HS-5 (cell line): ENCODE measurements at places on chromosomes 3 and 15.

- DNase-seq, result peak; percentile 100
Observed at GRCh38 chr3:36993326-36994283, at the start of gene MLH1. Gene MLH1 (plus strand): TSS chr3:36993518. CDS start chr3:36993548, 30 bp downstream.

GRCh38 chr15:32657198-32657883 lies 15.8 kb downstream of the SCG5 start:
- DNase-seq, result no peak

DNA sequence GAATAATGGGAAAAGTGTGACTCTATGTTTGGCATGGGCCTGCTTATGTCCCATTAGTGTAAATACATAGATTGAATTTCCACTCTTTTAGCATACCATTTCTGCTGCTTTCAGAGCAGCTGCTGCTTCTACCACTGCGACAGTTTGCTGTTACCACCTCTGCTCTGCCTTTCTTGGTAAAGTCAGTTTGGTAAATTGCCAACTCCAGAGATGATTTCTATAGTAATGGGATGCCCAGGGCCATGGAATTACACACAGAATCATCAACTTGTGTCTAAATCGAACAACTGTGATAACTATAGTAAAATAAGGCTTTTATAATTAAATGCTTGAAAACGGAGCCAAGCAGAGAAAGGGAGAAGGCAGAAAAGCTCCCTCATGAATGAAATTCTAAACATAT lies 168.4 kb upstream of the VEPH1 start:
- no peak for DNase-seq

GRCh38 chr3:18215639-18216038 lies 209.5 kb downstream of the SATB1 start:
- DNase-seq, result no peak

GRCh38 chr3:162142511-162142910 lies 645.9 kb downstream of the OTOL1 start:
- DNase-seq, result peak; percentile 72

DNA sequence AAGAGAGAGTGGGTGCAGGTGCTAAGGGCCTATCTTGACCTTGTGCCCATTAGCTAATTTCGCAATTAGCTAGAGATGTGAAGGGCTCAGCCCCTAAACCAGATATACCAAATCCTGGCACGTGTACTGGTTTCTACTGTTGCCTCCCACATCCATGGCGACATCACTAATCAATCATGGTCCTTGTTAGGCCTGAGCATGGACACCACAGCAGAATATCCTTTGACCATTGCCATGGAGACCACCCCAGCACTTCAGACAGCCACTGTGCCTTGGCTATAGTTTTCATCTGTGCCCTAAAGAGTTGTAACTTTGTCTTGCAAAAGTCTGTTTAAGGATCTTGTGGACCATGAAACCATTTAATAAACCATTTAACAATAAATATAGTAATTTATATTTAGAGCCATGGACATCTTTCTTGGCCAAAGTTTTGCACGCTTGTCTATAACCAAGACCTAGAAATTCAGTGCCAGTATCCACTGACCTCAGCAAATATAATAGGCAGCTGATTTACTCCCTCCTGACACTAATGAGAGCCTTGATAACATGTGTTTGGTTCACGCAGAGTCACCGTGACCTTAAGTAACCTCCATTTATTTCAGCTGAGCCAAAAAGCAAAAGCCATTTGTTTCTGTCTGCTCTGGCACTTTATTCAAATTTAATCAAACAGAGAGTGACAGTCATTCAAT lies 43.4 kb downstream of the COLQ start:
- DNase-seq, result no peak

DNA sequence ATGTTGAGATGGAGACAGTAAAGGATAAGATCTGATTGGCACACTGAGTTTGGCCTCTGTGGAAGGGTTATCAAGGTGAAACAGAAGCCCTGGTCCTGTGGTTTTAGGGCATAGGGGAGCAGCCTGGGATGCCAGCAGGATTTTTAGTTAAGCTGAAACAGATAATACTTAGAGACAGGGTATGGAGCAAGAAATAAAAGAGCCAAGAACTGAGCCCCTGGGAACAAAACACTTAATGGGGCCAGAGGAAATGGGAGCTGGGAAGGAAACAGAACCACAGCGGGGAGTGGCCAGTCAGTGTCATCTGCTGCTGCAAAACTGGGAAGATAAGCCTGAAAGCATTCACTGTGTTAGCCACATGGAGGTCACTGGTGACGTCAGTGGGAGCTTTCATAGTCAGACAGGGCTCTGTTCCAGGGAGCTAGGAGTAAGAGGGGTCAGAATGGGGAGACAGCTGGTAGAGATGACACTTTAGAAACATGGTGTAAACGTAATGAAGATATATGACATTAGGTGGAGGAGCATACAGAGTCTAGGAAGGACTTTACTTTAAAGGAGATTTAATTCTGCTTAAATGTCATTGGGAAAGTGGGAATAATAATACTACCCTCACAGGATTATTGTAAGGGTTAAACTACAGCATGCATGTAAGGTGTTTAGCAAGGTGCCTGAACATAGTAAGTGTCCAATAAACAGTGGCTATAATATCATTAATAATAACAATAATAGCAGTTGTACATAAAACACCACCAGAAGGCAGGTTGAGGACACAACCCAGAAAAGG lies 172.7 kb upstream of the CTNNB1 start:
- peak; percentile 6 for DNase-seq

- DNase-seq, result peak; percentile 25
Observed at GRCh38 chr3:99023590-99024192, 122.2 kb upstream of the DCBLD2 start.

- DNase-seq, result no peak
Observed at GRCh38 chr15:40878785-40879184, 4.8 kb upstream of the RHOV start.

DNA sequence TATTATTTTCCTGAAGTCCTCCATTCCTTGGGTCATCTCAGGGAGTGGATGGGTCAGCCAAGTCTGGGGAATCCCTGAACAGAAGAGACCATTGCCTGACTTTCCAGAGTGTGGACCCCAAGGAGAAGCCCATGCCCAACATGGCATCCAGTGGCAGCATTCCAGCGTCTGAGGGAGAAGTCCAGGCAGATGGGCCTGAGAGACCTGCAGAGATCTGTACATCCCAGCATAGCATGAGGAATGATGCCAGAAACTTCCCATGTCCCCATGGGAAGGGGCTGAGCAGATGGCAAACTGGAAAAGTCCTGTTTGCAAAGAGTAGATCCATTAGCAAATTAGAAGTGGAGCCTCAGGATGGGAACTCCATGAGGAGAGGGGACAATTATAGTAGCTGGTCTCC lies 17.6 kb upstream of the COLQ start:
- DNase-seq, result no peak

GRCh38 chr3:8112587-8112986 lies 389.0 kb upstream of the LMCD1 start:
- no peak for DNase-seq

GRCh38 chr15:42203891-42204290 lies 4.2 kb downstream of the VPS39 start:
- peak; percentile 41 for DNase-seq

DNA sequence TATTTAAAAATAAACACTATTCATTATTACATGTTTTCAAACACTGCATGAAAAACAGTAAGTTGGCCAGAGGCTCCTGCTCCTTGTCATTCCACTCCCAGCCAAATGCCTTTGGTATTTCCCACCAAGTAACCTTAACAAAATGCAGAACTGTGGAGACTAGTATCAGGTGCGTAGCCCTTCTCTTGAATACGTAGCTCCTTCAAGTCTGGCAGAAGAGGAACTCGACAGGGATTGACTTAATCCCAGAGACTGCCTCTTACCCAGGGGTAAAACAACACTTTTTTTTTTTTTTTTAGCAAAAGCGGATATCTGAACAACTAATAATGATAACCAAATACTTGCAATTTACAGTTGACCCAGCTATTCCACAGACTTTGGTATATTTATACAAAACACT lies 738 bp downstream of the COMMD2 start:
- no peak for DNase-seq

DNA sequence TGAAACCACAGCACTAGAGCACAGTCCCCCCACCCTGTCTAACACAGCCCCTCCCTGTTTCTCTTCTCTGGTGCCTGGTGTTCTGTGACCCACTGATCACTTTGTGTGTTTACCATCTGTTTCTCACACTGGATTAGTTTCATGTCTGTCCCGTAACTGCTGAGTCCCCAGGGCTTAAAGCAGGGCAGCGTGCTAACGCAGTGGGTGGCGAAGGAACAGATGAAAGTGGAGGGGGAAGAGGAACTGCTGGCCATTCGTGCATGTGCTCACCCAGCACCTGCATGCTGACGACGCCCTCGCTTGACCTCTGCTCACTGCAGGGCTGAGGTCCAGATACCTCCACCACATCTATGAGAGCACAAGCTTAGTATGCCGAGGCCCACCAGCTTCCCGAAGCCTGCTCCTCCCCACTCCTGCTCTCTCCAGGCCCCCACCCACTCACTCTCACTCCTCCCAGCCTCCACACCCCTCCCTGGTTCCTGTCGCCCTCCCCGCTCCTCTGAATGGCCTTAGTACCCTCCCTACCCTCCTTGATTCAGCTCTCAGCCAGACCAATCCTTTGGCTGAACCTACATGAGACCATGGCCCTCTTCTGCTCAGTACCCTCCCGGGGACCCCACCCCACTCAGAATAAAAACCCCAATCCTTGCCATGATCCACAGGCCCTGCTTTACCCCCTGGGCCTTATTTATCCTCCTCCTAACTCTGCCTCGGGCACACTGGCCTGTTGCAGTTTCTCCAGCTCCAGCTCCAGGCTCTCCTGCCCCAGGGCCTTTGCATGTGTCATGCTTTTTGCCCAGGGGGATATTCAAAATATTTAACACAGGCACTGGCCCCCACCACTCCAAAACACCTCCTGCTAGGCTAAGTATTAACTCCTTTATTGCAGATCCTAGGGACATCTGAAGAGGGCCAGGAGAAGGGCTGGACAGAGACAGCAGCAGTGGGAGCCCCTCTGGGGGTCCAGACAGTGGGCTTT lies 15.1 kb upstream of the IQSEC1 start:
- no peak for DNase-seq

DNA sequence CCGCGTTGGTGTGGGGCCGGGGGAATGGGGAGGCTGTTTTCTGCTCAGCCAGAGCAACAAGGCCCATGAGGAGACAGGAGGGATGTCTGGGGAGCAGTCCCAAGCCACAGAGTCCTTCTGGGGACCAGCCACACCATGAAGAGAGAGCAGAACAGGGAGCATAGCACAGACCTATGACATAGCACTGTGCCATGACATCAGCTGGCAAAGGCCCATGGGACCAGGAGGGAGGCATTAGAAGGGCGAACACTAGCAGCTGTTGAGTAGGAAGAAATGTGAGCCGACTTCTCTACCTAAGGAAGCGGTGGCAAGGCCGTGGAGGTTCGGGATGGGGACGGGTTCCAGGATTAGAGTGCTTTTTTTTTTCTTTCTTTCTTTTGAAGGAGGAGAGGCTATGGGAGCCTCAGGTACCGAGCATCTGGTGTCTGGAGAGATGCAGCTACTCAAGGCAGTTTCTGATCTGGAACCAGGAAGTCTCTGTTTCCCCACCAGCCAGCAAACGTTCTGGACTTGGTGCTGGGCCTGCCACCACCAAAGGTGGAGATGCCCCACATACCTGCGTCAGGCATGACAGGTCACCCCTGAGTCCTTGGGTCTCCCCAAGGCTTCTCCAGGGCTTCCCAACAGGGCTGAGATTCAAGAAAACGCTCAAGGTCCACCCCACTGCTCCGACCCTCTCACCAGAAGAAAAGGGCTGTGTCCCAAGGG lies 77.3 kb upstream of the CGNL1 start:
- no peak for DNase-seq

DNA sequence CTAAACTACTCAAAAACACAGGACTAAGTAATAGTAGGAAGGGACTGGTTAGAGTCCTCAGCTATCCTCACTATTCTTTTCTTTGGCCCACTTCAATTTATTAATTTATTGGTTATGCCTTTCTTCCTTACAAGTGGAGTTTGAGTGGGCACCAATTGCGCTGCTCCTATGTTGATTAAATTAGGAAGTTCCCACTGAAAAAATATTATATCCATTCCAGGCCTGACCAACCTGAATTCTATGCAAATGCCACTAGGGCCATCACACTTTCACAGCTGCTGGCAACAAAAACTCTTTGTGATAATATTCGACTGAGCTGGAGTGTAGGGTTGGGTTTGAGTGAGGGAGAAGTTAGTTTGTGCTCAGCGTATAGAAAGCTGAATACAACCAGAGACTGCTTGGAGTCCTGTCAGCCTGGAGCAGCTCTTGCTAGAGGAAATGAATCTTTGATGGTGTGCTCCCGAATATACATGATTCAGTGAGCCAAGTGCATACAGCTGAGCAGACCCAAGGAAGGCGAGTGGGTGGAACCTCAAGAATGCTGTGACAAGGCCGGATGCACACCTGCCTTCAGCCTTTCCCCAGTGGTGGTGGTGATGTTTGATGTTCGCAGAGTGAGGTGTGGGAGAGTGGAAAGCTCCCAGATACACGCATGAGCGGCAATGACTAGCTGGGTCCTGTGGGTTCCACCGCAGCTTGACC lies 1.5 kb downstream of the ARHGEF3 start:
- no peak for DNase-seq
